Stimulated activated naive B cell treated with anti-CD40 and anti-IgM and Interleukin-4, amounts not matched to agents 10 μg/mL and 1 μg/mL and 100 μg/mL, for 72 hours (primary cell): ENCODE measurements at places on chromosomes 11 and 22.

DNA sequence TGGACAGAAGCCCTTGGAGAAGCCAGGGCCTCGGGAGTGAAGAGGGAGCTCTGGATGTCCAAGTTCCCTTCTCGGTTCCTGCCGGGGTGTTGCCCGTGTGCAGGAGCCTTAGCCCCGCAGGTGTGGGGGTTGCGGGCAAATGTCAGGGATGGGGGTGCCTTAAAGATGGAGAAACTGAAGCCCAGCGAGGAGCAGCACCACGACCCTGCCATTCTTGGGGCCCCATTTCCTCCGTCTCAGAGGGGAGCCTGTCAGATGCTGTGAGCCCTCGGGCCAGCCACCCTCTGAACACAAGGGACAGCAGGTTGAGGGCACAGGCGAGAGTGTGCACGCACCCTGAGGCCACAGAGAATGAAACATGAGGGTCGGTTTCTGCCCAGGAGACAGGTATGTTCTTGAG lies 6.3 kb downstream of the OSBPL5 start:
- DNase-seq = no peak

- no peak for DNase-seq
Measured at GRCh38 chr11:106105986-106106385, 28.5 kb downstream of the AASDHPPT start.

DNA sequence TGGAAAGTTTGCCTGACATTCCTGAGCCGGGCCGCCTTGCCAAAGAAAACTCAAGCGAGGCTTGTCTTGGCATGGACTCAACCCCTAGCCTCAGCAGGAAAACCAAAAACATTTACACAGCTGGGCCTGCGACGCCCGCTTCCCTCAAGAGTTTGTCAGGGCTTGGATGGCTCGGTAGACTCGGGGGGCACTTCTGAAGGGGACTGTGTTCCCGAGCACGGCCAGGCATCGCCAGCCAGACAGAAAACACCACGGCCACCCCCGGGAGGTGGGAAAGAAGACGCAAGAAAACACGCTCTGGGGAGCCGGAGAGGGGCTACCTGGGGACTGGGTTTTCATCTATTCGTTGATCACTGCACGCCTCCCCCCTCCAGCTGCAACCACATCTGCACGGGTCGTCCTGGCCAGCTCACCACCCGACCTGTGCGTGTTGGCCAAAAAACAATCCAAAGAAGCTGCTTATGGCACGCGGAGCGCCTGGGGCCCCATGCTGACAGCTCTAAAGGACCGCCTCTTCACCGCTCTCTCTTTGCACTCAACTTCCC lies 380.7 kb downstream of the MN1 start:
- DNase-seq = no peak

- DNase-seq = no peak
Measured at GRCh38 chr22:46574993-46575910, 37.8 kb upstream of the CELSR1 start.

DNA sequence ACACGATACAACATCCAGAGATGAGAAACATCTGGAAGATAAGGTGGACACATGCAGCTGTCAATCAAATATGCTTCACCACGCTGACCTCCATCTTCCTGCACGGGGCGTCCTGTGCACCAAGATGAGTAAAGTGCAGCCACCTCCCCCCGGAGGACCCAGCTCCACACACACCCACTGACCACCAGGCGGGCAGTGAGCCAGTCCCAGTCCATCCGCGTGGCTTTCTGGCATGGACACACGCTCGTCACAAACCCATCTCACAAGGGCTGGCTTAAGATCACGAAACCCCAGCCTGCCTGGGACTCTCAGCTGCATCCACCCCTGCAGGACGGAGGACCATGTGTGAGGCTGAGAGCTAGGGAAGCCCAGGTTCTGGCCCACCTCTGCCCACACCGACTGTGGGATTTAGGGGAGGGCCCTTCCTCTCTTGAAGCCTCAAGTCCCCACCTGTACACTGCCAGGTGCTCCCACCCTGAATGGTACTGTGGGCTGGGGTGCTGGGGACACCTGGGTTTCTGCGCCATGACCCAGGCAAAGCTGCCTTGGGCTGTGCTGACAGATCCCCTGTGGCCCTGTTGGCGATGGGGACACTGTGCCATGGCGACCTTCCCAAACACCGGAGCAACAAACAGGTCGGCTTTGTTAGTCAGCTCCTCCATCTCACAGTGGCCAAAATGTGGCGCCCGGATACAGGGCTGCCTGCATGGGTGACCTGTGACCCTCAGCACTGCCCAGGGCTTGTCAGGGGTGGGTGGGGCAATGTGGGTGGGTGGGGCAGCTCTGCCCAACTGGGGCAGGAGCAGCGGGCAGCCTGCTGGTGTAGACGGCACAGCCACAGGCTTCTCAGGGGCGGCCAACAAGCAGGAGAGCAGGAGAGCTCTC lies 629.0 kb downstream of the TBC1D22A start:
- DNase-seq = no peak

GRCh38 chr11:11155962-11156815 lies 196.9 kb downstream of the CSNK2A3 start:
- peak; percentile 18 for DNase-seq

GRCh38 chr22:30291058-30291892 lies 2.0 kb upstream of the CASTOR1 start:
- DNase-seq = no peak

- DNase-seq = no peak
Measured at GRCh38 chr11:14914536-14914935, 22.5 kb upstream of the CYP2R1 start.

GRCh38 chr22:32917577-32918354 lies 116.3 kb downstream of the TIMP3 start:
- no peak for DNase-seq

DNA sequence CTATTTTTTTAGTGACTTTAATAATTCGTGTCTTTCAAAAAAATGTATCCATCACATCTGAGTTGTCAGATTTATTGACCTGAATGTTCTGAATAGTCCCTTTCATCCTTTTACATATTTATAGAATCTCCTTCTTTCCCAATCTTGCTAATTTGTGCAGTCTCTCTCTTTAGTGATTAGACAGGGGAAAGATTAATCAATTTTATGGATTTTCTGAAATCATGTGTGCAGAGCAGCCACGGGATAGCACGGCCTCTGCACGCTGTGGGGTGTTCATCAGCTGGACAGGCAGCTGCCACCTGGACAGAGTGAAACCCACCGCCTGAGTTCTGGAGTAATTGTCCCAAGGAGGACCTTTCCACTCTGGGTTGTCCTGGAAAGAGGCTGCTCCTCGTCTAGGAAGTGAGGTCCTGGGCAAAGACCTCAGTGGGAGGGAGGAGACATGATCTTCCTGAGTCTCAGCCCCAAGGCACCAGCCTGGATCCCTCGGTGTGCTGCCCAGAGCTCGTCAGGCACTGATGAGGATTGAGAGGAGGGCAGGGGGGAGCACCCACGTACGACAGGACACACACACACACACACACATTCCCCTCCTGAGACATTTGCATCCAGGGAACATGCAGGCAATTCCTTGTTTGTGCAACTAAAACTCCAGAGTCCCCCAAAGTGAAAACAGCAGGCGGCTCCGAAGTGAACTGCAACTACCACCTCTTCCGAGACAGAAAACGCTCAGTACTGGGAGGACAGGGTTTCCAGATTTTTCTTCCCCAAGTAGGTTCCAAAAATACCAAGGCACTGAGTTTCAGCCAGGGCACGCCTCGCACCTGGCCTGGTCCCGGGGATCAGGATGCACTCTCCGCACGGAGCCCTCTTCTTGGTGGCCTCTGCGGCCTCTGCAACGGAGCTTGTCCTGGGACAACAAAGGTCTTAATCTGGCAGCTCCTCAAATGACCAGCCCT lies 22.5 kb upstream of the KRTAP5-6 start:
- no peak for DNase-seq

DNA sequence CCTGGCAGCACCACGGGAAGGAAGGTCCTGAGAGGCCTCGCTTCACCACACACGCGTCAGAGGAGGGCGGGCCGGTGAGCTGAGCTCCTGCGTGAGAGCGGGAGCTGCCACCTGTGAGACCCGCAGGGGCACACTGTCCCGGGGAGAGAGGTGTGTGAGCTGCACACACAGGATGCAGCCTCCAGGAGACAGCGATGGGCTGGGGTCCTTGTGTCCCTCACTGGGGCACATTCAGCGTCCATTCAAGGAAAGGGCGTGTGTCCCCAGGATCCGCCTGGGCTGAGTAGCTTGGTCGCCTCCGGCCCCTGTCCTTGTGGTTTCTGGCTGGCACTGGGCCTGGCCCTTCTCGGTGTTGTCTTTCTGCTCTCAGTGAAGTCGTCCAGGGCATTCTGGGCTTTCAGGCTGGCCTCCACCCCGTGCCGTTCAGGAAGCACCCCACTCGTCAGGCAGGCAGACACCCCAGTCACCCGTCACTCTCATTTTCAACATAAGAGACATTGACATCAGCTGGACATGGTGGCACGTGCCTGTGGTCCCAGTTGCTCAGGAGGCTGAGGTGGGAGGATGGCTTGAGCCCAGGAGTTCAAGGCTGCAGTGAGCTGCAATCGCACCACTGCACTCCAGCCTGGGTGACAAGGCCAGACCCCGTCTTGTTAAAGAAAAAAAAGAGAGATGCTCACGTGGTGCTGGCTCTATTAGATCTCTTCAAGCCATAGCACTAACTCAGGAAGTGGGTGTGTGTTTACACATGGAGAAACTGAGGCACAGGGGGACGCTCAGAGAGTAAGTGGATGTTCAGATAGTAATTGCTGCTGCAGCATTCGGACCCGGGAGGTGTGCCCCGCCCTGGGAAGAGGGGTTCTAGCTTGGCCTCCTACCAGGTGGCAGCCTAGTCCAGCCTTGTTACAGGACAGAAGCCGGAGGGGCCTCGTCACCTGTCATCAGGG lies 1081.6 kb downstream of the BRD1 start:
- DNase-seq = no peak

GRCh38 chr22:32661296-32661695 lies 140.2 kb upstream of the TIMP3 start:
- no peak for DNase-seq

- DNase-seq = peak; percentile 14
Measured at GRCh38 chr11:61814247-61814957, 2.4 kb downstream of the FADS1 start.

DNA sequence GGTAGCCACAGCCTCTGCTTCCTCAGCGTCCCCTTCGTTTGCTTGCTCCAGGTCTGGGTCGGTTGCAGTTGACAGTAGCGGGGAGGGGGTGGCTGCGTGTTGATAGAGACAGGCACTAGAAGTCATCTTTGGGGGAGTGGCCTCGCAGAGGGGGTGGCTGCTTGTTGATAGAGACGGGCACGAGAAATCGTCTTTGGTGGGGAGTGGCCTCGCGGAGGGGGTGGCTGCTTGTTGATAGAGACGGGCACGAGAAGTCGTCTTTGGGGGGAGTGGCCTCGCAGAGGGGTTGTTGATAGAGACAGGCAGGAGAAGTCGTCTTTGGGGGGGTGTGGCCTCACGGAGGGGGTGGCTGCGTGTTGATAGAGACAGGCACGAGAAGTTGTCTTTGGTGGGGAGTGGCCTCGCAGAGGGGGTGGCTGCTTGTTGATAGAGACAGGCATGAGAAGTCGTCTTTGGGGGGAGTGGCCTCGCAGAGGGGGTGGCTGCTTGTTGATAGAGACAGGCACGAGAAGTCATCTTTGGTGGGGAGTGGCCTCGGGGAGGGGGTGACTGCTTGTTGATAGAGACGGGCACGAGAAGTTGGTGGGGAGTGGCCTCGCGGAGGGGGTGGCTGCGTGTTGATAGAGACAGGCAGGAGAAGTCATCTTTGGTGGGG lies 328.3 kb downstream of the TBC1D22A start:
- no peak for DNase-seq
